ENCODE measurements at places on chromosomes 2 and 18.

- DNase-seq, result peak; percentile 91
These were observed 62.2 kb downstream of the KIAA2012 start for GRCh38 chr2:202135091-202135874.

GRCh38 chr18:8726281-8726680, 20.9 kb downstream of the MTCL1 start:
- DNase-seq, result no peak

- DNase-seq, result no peak
These were observed 95.0 kb downstream of the HNRNPLL start for GRCh38 chr2:38507712-38508111.

GRCh38 chr18:79151191-79151590, 82.0 kb downstream of the ATP9B start:
- no peak for DNase-seq

- no peak for DNase-seq
These were observed 69.1 kb downstream of the PIK3C3 start for GRCh38 chr18:42024131-42024530.

GRCh38 chr2:233087713-233088112, 27.6 kb downstream of the INPP5D start:
- peak; percentile 28 for DNase-seq

DNA sequence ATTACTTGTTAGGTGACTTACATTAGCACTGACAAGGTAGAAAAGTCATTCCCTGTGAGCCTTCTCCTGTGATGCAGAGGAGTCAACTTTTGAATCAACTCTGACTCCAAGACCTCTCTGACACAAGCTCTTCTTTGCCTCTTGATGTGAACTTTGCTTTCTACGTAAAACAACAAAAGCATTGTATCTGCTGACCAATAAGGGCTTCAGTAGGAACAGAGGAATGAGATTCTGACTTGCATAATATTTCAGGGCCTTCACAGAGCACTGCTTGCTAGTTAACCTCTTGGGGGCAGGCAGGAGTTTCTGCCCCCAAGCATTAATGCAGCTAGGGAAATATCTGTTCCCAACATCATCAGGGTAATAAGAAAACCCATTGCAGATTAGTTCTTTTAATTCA, 791.5 kb downstream of the BCL11A start:
- no peak for DNase-seq

- DNase-seq, result no peak
These were observed 198.6 kb upstream of the CWC22 start for GRCh38 chr2:180205621-180206235.

DNA sequence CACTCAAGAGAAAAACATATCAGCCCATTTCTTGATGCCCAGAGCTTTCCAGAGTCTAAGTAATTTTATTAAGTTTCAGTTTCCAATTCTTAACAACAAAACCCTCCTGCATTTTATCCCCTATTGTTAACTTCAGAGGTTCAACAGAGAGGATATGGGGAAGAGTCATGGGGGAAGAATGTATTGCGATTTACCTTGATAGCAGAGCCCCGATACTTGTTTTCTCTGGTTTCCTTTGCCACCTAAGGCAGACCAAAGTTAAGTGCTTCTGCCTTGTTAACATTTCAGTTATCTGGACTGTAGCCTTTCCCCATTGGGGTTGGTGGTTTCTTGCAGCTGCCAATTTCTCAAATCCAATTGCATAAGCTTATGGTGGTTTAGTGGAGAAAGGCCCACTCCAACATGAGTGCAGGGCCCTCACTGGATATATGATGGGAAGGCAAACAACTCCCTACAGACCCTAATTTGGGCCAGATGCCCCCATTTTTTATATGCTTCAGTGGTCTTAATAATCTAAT, 82.0 kb upstream of the ITGB6 start:
- no peak for DNase-seq

- DNase-seq, result peak; percentile 49
These were observed 33.6 kb upstream of the ROCK2 start for GRCh38 chr2:11377928-11378545.

DNA sequence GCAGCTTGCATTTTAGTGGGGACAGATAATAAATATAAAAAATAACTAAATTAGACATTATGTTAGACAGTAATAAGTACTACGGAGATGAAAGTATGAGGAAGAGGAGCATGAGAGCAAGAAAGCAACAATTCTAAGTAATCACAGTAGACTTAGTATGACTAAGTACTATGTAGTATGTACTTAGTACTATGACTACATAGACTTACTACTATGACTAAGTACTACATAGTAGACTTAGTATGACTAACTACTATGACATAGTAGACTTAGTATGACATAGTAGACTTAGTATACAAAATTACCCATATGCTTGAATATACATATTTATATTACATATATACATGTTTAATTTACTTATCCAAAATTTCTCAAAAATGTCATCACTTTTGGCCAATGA, 29.3 kb downstream of the CDH20 start:
- DNase-seq, result no peak

GRCh38 chr18:11497585-11497984, 111.8 kb upstream of the SLC35G4 start:
- peak; percentile 35 for DNase-seq

Measured in tibial artery (tissue), 4 donors.